ENCODE measurements at places on chromosomes 12 and 14. TPM values are rescaled to one million over a fixed set of nuclear protein-coding genes. Genes with fewer than 3 reads are reported as not detected.

DNA sequence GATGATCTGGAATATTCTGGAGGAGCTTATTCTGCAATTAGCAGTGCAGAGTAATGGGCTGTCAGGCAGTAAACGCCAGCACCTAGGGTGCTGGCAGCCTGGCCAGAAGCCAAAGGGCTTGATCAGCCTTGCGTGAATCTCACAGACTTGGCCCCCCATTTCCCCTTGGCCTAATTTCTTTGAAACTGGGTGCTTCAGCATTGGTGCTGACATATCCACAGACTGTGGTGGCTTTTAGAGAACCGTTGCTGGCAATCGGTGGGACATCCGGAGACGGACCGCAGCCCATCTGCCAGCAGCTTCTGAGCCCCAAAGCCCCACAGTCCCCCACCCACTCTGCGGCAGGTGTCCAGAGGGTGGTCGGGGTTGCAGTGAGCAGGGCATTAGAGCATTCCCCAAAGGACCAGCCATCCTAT, 157.1 kb downstream of the CALM1 start:
- DNase-seq = no peak

DNA sequence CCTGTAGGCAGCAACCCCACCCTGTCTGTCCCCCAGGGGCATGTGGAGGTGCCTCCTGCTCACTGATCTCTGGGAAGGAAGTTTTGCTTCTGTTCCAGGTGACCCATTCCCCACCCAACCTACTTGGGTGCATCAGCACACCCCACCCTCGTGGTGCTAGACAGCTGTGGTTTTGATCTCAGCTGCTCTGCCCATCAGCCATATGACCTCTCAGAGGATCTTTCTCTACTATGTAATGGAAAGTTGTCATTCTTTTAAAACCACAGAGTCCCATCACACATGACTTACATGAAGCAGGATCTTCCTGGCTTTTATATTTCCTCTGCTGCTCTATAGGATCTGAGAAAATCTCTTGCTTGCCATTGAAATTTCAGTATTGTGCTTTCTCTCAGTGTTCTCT, 13.5 kb upstream of the KRT82 start:
- DNase-seq = no peak

- no peak for DNase-seq
Observed at GRCh38 chr12:10389904-10390303, at the start of gene KLRK1. Gene KLRK1 (minus strand): TSS chr12:10390041. CDS start chr12:10388810, 1,231 bp downstream.

GRCh38 chr12:108948367-108948766, 68.5 kb downstream of the DAO start:
- DNase-seq = no peak

MAP1LC3B2 gene
- polyA plus RNA-seq = 10.3 TPM

TRPV4 gene
- polyA plus RNA-seq = not detected
